ENCODE measurements at places on chromosomes 11 and 22. TPM values are rescaled to one million over a fixed set of nuclear protein-coding genes. Genes with fewer than 3 reads are reported as not detected.

RPS3 gene
- 3,914 TPM for total RNA-seq

DNA sequence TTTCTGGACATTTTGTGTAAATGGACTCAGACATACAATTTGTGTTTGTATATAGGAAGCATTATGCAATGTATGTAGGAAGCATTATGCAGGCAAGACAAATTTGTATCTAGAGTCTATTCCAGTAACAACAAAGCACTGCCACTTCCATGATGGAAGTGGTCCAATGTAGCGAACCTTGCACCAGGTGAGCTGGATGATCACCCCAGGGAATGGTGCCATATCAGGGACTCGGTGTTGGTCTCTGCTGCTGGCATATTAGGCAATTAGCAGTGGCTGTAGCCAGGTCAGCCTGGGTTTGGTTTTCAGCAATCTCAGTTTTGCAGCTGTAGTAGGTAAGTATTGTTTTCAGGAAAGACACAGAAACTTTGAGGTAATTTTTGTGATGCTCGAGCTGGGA is 12.8 kb downstream of the ZFP91 start:
- H3K27me3 ChIP-seq: no peaks in the 10 kb centered on the region
- no peak for DNase-seq
- no peak overlapping the region for H3K4me3 ChIP-seq

- H3K4me1 ChIP-seq: no peaks in the 10 kb centered on the region
- no peak overlapping the region for H3K4me3 ChIP-seq
- H3K27ac ChIP-seq: no peak overlapping the region
These were observed 14.4 kb upstream of the OOSP1 start for GRCh38 chr11:59923813-59924212.

OR51L1 gene
- not detected for total RNA-seq

Measured in PC-9 (cell line).